Jurkat, Clone E6-1 (cell line): ENCODE measurements at places on chromosomes 4 and X.
A peak's percentile ranks its signal among the peaks of the same experiment; 100 is the strongest.

- DNase-seq, result no peak
Observed at GRCh38 chrX:129006491-129006890, 516.8 kb downstream of the SMARCA1 start.

GRCh38 chr4:7218686-7219085 is 26.3 kb downstream of the SORCS2 start:
- no peak for DNase-seq

GRCh38 chr4:152585023-152585441 is 49.1 kb upstream of the FBXW7 start:
- no peak for DNase-seq

GRCh38 chr4:33649015-33649414 is 2595.3 kb downstream of the ARAP2 start:
- DNase-seq, result no peak

DNA sequence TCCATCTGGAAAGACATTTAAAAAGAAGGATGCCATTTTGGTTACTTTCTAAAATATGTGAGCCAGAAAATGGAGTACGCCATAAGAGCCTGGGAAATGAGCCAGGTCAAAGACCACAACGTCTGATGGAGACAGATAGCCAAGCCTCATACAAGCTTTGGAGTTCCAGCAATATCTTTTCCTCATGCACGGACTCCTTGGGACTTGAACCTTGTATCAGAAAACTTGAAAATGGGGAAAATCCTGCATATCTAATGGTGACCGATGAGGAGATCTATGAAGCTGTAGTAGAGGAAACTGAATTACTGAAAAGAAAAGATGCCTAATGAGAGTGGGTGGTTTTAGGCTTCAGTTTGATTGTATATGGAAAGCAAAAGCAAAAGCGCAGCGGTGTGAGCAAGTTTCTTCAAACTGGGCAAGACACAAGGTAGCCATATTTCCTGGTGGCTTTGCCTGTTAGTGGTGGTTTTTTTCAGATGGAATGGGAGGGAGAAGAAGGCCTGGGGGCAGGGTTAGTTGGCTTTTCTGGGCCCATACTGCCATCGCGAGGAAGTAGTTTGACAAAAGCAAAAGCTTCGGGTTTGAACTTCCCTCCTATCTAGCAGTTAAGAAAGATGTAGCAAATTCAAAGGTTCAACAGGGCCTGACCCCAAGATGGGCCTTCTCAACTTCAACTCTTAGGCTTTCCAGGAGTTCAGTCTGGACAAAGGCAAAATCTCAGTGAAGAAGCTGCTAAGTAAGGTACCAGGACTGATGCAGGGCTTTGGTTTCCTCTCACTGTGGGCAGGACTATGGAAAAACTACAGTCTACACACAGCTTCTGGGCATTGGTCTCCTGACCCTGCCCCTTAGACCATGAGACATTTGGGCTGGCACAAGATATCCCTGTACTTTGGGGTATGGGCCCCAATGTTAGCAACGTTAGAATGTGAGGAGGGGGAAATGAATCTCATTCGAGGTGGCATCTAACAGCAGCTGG is 210.0 kb upstream of the STK26 start:
- DNase-seq, result no peak

DNA sequence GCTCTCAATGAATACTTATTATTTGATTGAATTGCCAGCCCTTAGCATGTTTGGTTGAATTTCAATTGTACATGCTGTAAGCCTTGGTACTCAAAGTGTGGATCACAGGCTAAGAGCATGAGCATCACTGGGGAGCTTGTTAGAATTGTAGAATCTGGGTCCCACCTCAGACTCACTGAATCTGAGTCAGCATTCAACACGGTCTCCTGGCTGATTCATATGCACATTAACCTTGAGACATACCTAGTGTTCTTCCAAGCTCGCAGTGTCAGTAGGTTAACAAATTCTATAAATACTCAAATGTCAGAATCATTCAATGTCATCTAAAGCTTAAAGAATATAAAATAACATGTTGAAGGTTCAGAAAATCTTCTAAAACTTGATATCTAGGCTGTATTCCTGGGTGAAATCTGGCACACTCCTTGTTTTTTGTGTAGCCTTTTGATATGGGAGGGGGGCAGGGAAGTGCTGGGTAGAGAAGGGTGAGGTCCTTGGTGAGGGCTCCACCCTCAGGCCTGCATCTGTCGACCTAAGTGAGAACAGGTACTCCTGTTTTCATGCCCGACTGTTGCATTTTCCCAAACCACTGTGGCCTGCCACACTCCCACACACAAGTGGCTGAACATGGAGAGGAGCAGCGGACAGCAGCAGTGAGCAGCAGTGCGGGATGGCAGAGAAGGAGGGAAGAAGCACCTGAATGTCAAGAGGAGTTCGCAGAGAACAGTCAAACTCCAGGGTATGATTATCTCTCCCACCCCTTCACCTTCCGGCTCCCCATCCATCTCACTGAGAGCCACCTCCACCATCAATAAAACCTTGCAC is 529.6 kb upstream of the IGFBP7 start:
- DNase-seq, result no peak

DNA sequence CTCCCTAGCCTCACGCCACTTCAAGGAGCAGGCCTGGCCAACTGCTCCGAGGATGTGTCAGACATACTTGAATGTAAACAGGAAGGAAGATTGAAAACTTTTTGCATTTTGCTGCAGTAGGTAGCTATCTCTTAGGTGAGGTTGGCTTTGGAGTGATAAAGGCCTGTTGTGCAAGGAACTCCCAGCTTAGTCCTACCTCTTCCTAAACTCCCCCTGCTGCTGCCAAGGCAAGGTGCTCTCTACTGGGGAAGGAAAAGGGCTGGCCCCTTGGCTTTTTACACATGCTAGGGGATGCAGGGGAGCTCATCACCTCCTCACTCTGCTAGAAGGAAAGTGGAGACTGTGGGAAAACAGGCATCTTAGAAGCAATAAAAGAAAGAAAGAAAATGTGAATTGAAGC is 10.7 kb upstream of the BRS3 start:
- peak; percentile 31 for DNase-seq

DNA sequence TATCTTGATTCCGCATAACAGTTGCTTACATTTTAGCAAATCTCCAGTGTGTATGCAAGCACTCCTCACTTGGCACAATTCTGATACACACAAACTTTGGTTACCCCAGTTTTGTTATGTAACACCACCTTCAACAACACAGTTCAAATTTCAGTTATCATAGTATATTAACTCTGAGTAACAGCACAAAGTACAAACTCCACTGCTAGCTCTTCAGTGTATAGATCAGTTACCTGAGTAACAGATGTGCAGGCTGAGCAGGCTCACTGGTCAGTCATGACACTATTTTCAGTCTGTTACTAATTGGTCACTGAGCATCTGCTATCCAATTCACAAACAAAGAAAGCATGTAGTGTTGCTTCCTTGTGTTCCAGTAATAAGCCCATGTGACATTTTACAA is 55.4 kb downstream of the PKD2 start:
- DNase-seq, result no peak

GRCh38 chr4:5711479-5712184 is 631 bp downstream of the EVC start:
- no peak for DNase-seq

- DNase-seq, result no peak
Observed at GRCh38 chr4:5709207-5709575, 832 bp upstream of the EVC2 start.

GRCh38 chr4:24473309-24473721 is 111.0 kb downstream of the DHX15 start:
- peak; percentile 60 for DNase-seq

DNA sequence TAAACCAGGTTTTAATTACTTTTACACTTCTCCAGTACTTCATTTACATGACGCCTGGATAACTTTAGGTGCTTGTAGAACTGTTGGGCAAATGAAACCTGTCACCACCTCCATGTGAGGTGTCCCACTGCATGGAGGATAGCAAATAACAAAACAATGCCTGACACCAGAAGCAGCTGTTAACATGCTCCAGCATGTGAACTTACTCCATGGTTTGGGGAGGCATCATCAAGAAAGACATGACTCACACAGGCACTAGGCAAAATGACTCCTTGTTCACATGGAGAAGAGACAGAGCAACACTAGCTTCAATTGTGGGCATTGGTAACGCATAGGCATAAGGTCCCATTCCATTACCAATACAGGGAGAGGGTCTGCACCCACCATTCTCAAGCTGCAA is 198.1 kb upstream of the F9 start:
- DNase-seq, result no peak

GRCh38 chrX:41001327-41001726 is 83.9 kb upstream of the USP9X start:
- no peak for DNase-seq

DNA sequence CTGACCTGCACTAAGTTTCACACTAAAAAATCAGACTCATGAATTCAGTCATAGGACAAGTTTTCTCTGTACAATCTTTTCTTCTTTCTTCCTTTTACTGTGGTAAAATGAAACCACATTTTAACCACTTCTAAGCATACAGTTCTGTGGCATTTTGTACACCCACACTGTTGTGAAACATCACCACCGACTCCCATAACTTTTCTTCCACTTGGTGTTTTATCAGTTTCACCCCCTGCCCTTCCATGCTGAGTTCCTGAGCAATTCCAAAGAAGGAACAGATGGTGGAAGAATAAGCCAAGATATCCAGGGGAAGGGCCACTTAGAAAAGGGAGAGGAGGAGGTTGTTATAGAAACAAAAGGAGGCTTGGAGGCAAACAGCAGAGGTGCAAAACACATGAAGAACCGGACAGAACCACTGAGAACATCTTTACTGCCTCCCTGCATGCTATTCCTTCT is 22.6 kb downstream of the SLC25A4 start:
- peak; percentile 89 for DNase-seq

DNA sequence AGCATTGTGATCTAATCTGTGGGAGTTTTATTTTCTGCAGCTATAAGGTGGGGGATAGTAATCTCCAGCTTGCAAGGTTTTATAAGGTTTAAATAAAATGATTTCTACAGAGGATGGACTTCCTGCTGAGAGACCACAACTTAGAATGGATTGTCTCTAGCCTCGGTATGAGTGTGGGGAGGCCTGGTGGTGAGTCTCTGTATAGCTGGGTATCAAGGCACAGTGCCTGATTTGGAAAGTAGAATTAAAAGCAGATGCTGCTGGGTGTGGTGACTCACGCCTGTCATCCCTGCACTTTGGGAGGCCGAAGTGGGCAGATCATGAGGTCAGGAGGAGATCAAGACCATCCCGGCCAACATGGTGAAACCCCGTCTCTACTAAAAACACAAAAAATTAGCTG is 162.0 kb upstream of the GATB start:
- DNase-seq, result peak; percentile 46

- no peak for DNase-seq
Observed at GRCh38 chrX:108349210-108349609, 89.0 kb downstream of the COL4A6 start.

DNA sequence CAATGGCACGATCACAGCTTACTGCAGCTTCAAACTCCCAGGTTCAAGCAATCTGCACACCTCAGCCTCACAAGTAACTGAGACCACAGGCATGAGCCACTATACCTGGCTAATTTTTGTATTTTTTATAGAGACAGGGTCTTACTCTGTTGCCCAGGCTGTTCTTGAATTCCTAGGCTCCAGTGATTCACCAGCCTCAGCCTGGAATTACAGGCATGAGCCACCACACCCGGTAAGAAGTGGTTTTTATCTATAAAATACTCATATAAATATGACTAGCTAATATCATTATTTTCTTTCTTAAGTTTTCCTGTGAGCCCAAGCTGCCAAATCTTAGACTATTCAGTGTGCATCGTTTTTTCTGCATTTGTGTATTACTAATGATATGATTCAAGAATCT is 4.4 kb downstream of the SCFD2 start:
- no peak for DNase-seq

DNA sequence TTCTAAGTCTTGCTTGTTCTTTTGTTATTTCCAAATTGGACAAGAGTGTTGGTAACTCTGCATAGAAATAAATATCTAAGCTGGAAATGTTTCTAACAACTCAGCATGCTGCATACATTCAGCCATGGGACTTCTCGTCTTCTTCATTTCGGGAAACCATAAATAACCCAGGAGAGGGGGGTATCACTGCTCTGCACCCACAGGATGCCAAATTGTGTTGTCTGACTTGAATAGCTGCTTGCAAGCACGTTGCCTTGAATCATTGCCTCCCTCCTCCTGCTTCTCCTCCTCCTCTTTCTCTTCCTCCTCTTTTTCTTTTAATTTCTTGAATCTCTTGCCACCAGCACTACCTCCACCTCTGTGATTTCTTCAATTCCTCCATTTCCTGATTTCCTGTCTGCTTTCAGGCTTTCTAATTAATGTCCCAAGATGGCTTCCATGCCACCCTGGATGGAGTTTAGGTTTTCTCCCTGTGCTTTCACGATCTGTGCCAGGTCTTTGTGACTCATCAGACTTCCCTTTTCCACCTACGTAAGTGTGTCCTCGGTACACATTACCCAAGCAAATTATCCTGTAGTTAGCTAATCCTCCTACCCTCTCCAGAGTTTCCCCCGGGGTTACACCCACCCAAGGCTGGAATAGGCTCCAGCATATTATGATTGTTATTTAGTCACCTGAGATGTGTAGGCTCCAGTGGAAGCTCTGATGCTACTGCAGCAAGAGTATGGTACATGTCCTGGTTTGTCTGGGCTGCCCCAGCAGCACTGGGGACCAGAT is 122.6 kb upstream of the VCX3B start:
- no peak for DNase-seq

- no peak for DNase-seq
Observed at GRCh38 chr4:14636563-14636962, 365.7 kb upstream of the CPEB2 start.

GRCh38 chrX:41421071-41421729 is 25.9 kb upstream of the NYX start:
- no peak for DNase-seq

DNA sequence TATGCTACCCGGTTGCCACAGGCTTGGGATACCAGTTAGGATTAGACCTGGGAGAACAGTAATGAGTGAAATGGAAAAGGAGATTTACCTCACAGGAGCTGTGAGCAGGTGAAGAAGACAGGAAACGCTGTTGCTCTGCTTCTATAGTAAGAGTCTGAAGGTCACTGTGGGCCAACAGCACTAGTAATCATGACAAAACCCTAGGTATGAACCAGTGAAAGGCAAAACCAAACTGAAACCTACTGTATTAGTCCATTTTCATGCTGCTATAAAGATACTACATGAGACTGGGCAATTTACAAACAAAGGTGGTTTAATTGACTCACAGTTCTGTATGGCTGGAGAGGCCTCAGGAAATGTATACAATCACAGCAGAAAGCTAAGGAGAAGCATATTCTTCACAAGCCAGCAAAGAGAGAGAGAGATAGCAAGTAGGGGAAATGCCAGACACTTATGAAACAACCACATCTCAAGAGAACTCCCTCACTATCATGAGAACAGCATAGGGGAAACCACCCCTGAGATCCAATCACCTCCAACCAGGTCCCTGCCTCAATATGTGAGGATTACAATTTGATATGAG is 736.7 kb upstream of the INTU start:
- DNase-seq, result no peak

GRCh38 chr4:114758066-114758465 is 159.5 kb downstream of the UGT8 start:
- DNase-seq, result no peak
